ENCODE measurements at places on chromosomes 1 and 21.

GRCh38 chr1:96863449-96863848 lies 141.9 kb downstream of the PTBP2 start:
- peak; percentile 76 for DNase-seq

GRCh38 chr1:119139403-119139802 lies 1.1 kb downstream of the WARS2 start:
- DNase-seq = no peak

GRCh38 chr1:91015794-91016550 lies 5.9 kb downstream of the ZNF644 start:
- DNase-seq = peak; percentile 25

DNA sequence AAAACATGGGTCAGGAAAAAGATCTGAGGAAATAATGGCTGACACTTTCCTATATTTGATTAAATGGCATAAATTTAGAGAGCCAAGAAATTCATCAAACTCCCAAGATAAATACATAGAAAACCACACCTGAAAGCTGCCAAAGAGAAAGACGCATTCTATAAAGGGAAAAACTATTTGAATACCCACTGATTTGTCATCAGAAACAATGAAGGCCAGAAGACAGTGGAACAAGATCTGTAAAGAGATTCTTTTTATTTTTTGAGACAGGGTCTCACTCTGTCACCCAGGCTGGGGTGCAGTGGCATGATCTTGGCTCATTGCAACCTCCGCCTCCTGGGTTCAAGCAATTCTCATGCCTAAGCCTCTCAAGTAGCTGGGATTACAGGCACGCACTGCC lies 17.4 kb downstream of the SDE2 start:
- DNase-seq = peak; percentile 6

- peak; percentile 16 for DNase-seq
These were observed 36.1 kb upstream of the RGS8 start for GRCh38 chr1:182720463-182720862.

GRCh38 chr1:243620096-243620495 lies 229.9 kb downstream of the AKT3 start:
- DNase-seq = peak; percentile 34

DNA sequence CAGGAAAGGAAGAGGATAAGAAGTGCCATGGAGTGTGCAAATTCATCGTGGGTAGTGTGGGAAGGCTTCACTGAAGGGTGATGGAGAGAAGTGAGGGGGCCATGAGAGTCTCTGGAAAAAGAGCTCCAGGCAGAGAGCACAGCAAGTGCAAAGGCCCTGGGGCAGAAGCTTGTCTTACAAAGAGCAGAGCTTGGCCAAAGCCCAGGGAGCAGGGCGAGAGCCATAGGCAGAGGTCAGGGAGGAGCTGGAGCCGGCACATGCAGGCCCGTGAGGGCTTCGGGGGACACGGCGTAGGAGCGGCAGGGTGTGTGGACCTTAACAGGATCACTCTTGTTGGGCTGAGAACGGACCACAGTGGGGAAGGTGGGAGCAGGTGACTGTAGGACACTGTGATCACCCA lies 83.7 kb upstream of the EDN2 start:
- DNase-seq = no peak

DNA sequence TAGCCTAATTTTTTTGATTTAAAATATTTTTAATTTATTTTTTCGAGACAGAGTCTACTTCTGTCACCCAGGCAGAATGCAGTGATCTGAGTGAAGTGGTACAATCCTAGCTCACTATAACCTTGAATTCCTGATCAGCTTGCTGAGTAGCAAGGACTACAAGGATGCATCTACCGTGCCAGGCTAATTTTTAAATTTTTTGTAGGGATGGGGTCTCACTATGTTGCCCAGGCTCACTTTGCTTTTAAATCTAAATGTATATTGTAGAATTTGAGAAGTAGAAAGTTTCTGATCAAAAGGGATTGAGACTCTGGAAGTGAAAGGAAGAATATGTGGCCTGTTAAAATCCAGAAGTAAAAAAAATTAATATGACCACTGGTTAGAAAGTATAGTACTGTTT lies 1.6 kb downstream of the STX12 start:
- DNase-seq = no peak

GRCh38 chr1:151156515-151156819 lies at the start of gene TNFAIP8L2:
TSS of gene TNFAIP8L2 (plus strand) at chr1:151156649. CDS start at chr1:151158698, 2,049 bp downstream.
- DNase-seq = no peak

DNA sequence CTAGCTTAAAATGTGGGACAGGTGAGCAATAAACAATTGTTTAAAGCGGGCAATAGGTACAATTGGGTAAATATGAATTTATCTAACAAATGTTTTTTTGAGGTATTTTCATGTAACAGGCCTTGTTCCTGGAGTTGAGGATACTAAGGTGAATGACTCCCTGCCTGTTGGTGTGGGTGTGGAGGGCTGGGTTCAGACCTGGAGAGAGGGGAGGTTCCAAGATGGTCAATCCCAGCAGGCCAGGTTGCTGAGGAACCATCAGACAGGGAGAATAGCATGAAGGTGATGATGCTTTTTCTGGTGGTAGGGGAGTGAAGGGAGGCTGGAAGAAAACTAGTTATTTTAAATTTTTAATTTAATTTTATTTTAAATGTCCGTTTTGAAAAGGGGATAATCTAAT lies 46.3 kb downstream of the CDC14A start:
- DNase-seq = no peak

GRCh38 chr1:6893388-6893787 lies 108.1 kb downstream of the CAMTA1 start:
- no peak for DNase-seq

GRCh38 chr1:90640325-90640724 lies 76.8 kb downstream of the BARHL2 start:
- no peak for DNase-seq

DNA sequence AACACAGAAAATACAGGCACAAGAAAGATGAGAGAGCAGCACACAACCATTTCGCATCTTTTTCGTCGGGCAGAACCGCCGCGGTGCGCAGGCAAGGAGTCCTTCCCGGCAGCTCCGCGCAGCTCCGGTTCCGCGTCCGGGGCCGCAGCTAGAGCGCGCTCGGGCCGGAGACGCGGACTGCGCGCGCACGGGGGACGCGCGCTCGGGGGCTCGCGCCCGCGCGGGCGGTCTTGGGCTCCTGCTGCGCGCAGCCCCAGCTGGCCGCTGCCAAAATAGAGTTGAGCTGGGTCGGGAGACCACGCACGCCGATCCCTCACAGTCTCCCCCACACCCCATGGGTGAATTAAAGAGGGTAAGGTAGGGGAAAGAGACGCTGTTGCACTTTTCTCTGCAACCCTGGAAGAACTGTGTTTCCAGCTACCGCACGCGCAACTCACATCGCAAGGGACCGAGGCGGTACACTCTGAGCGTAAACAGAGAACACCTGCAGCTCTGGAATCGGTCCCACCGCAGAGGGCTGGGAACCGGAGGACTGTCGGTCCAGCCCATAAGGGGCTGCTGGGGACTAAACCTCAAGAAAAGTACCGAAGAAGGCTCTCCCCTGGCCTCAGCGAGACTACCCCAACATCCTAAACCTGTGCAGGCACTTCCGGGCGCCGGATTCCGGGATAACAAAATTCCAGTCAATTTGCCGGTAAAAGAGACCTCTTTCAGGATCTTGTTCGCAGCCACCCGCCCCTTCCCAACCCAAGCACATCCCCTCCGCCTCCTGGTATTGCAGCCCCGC lies 1.7 kb downstream of the NR5A2 start:
- DNase-seq = no peak

- peak; percentile 47 for DNase-seq
These were observed 11.8 kb upstream of the RPL5 start for GRCh38 chr1:92820024-92820423.

Measured in fibroblast of mammary gland (primary cell).